ENCODE measurements at places on chromosomes 13 and 19.

- DNase-seq, result no peak
- H3K4me3 ChIP-seq, result no peak overlapping the region
- no peaks in the 10 kb centered on the region for H3K27me3 ChIP-seq
- H3K27ac ChIP-seq, result no peak overlapping the region
Measured at GRCh38 chr13:113843063-113843654, 20.7 kb downstream of the GAS6 start.

- no peaks in the 10 kb centered on the region for H3K27me3 ChIP-seq
- H3K4me3 ChIP-seq, result no peak overlapping the region
- no peak for DNase-seq
- no peaks in the 10 kb centered on the region for H3K4me1 ChIP-seq
- no peak overlapping the region for H3K27ac ChIP-seq
- H3K36me3 ChIP-seq, result no peaks in the 10 kb centered on the region
Measured at GRCh38 chr19:14391156-14391821, 10.0 kb downstream of the ADGRE5 start.

DNA sequence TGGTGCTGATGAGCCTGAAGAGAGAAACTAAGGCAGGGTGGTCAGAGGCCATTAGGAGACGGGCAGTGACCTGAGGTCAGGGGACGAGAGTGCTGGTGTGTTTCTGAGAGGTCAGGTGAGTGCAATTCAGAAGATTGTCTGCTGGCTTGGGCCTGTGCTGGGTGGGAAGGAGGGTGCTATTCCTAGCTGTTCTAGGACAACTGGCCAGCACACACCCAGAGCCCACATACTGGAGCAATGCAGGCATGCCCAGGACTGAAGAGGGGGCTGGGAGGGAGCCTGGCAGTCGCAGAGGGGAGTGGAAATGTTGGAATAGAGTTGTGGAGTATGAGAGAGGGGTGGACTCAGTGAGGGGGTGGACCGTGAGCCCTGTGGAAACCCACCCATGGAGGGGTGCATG lies 16.5 kb downstream of the ARHGEF7 start:
- H3K27ac ChIP-seq, result no peak overlapping the region
- H3K4me3 ChIP-seq, result no peak overlapping the region
- no peaks in the 10 kb centered on the region for H3K4me1 ChIP-seq
- H3K27me3 ChIP-seq, result peaks cover 67% of the 10 kb centered on the region
- no peak for DNase-seq
- no peaks in the 10 kb centered on the region for H3K36me3 ChIP-seq

- no peak for DNase-seq
- no peak overlapping the region for H3K4me3 ChIP-seq
- H3K36me3 ChIP-seq, result no peaks in the 10 kb centered on the region
- H3K27me3 ChIP-seq, result 0 out of 2 replicates have a peak, but pooled peaks cover 4% of the 10 kb centered on the region
- H3K27ac ChIP-seq, result no peak overlapping the region
Measured at GRCh38 chr13:30037766-30038165, 187.3 kb upstream of the UBL3 start.

DNA sequence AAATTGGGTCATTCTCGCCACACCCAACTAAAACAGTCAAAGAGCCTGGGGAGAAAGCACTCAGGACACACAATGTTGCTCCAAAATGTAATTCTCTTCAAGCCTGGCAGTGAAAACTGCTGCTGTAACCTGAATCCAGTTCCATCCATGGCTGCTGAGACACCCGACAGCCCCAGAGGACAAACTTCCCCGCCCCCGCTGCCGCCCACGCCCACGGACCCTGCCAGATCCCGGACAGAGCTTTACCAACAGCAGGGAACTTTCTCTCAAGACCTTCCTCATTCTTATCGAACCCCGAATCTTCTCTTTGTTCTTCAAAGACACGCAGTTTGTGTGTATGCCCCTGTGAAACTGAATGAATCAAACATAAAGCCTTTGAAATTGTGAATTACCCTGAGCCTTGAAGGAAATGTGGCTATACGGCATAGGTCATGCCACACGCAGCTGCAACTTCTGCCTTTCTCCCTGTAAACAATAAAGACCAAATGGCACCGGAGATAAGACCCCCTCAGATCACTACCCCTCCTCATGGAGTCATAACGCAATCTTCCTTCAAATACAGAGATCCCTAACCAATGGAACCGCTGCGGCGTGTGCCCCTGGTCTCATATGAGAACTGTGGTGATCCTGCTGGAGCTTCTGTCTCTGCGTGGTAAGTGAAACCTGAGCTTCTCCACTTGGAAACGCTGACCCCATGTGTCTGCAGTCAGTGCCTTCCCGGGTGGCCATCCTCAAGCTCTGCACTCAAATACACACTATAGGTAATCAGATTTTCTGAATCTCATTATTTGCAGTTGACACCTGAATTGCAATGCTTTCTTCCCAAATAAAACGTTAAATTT lies 4.8 kb upstream of the LAMP1 start:
- H3K4me3 ChIP-seq, result peak overlapping the region; percentile 50
- no peaks in the 10 kb centered on the region for H3K36me3 ChIP-seq

DNA sequence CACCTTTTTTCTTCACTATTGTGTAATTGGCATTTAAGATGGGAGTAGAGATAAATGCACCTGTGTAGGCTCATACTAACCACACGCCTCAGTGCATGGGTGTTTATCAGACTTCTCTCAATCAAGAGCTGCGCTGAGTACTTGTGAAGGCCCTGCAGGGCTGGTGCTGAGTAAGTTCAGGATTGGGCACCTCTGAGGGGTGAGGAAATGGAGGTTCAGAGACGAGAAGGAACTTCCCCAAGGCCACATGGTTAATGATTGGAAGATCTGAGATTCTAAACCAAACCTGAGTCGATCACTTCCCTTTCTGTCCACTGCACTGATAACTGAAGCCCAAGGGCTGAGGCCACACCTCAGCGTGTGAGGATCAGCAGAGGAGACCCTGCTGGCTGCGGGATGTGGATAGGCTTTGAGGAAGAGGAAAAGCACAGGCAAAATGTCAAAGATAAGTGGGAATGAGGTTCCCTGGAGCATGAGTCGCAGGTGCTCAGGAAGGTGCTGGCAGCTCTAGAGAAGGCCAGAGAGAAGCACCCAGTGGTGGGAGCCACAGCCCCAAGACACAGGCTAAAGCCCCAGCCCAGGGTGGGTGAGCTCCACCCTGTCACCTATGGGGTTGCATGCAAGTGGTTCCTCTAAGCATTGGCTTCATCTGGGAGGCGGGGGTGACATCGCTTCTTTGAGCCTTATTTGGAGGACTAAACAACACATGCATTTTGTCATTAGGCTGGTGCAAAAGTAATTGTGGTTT lies 32.3 kb upstream of the GJB6 start:
- H3K4me1 ChIP-seq, result 0 out of 2 replicates have a peak, but pooled peaks cover 4% of the 10 kb centered on the region
- H3K27me3 ChIP-seq, result no peaks in the 10 kb centered on the region
- no peak for DNase-seq
- H3K4me3 ChIP-seq, result no peak overlapping the region
- H3K27ac ChIP-seq, result no peak overlapping the region

DNA sequence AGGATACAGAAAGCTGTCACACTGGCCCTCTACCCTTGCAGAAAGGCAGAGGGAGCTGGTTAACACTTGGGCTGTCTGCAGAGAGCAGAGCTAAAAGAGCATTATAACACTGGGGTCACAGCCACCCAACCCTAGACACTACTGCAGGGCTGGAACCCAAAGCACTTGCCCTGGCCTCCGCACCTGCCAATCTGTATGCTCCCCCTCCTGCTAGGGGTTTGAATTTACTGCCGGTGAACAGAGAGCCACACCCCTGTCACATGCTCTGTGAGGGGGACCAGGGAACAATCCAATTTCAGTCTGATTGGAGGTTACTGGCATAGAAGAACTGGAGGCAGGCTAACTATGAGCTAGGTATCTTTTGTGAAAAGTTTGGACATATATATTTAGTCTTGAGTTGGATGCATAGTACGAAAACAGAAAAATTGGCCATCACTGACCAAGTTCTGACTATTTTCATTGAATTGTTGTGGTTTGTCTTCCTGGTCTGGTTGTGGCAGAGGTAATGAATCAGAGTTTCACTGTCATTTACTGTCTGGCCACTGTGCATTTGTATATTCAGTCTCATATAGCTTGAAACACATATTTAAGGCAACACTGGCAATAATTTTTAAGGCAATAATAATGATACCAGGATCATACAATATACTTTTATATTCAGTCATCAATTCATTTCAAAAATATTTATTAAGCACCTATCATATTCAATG lies 504.3 kb upstream of the ATXN8OS start:
- H3K4me3 ChIP-seq, result no peak overlapping the region
- no peaks in the 10 kb centered on the region for H3K27me3 ChIP-seq
- H3K4me1 ChIP-seq, result no peaks in the 10 kb centered on the region
- H3K36me3 ChIP-seq, result no peaks in the 10 kb centered on the region
- DNase-seq, result no peak
- H3K27ac ChIP-seq, result no peak overlapping the region

- H3K27me3 ChIP-seq, result no peaks in the 10 kb centered on the region
- no peak overlapping the region for H3K4me3 ChIP-seq
- H3K4me1 ChIP-seq, result no peaks in the 10 kb centered on the region
- no peak for DNase-seq
- no peaks in the 10 kb centered on the region for H3K36me3 ChIP-seq
- H3K27ac ChIP-seq, result no peak overlapping the region
Measured at GRCh38 chr13:67466569-67466968, 236.4 kb upstream of the PCDH9 start.

DNA sequence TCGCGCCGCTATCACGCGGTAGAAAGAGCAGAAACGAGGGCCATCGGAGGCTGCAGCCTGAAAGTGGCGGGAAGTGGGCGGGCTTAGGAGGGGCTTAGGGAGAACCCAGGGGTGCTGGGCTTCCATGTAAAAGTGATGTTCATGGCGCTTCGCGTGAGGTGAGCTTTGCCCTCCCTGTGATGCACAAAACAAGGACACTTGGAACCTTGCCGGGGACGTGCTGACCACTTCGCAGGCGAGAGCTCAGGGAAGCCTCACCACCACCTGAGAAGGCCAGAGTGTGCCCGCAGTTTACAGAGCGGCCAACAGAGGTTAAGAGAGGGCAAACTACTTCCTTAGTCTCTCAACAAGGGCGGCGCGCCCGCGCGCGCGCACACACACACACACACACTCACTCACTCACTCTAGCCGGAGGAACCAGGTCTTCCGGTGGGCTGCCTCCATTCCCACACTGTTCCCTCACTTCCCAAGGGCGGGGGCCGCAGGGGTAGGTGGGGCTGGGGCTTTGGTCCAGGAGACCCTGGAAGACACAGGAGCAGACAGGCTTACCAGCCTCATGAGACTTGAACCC lies 651 bp downstream of the GAPDHS start:
- H3K27me3 ChIP-seq, result no peaks in the 10 kb centered on the region
- no peak overlapping the region for H3K4me3 ChIP-seq
- H3K4me1 ChIP-seq, result 0 out of 2 replicates have a peak, but pooled peaks cover 5% of the 10 kb centered on the region
- no peaks in the 10 kb centered on the region for H3K36me3 ChIP-seq
- DNase-seq, result peak; percentile 34

- no peak for DNase-seq
- no peaks in the 10 kb centered on the region for H3K36me3 ChIP-seq
- no peak overlapping the region for H3K27ac ChIP-seq
- no peaks in the 10 kb centered on the region for H3K4me1 ChIP-seq
- no peaks in the 10 kb centered on the region for H3K27me3 ChIP-seq
Measured at GRCh38 chr13:62433660-62434059, 1018.0 kb upstream of the PCDH20 start.

DNA sequence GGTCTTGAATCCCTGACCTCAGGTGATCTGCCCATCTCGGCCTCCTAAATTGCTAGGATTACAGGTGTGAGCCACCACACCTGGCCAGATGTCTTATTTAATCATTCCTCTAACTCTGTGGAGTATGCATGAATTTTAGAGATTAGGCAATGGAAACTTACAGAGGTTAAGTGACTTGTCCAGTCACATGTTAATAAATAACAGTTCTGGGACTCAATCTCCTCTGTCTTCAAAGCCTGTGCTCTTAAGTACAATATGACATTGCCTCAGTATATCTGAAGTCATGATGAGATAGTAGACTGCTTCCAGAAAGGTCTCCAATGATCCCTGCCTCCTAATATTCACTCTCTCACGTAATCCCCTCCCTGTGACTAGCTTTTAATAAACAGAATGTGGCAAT lies 72.9 kb upstream of the TDRD3 start:
- DNase-seq, result no peak
- no peak overlapping the region for H3K4me3 ChIP-seq
- H3K36me3 ChIP-seq, result no peaks in the 10 kb centered on the region
- H3K27ac ChIP-seq, result no peak overlapping the region
- H3K4me1 ChIP-seq, result no peaks in the 10 kb centered on the region

GRCh38 chr13:32779119-32779518 lies 192.9 kb downstream of the PDS5B start:
- H3K36me3 ChIP-seq, result peaks cover 21% of the 10 kb centered on the region
- H3K27me3 ChIP-seq, result no peaks in the 10 kb centered on the region
- DNase-seq, result no peak
- H3K4me1 ChIP-seq, result no peaks in the 10 kb centered on the region

- H3K4me3 ChIP-seq, result no peak overlapping the region
- no peaks in the 10 kb centered on the region for H3K36me3 ChIP-seq
- DNase-seq, result no peak
- H3K27ac ChIP-seq, result no peak overlapping the region
- H3K4me1 ChIP-seq, result no peaks in the 10 kb centered on the region
- no peaks in the 10 kb centered on the region for H3K27me3 ChIP-seq
Measured at GRCh38 chr13:83485101-83485500, 397.2 kb downstream of the SLITRK1 start.

DNA sequence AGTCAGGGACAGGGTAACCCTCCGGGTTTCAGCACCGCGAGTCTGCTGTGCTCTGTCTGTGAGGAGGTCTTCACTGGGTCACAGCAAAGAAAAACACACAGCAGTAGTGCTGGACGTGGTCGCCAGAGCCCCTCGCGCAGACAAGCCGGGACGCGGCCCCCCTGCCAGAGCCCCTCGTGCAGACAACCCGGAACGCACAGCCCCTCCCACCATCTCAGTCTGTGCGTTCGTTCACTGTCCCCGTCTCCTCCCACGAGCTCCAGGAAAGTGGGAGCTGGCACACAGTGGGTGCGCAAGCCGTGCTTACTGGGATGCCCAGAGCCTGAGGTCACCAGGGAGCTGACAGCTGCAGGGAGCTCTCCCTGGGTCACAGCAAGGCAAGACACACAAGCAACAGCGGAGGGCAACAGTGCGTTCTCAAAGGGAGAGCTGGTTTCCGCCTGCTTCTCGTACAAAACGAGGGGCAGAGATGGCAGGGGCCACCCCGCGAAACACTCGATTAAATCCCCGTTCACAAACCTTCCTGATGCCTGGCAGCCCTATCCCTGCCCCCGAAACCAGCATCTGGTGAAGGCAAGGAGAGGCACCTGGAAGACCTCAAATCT lies 3.2 kb upstream of the PLPP2 start:
- no peak overlapping the region for H3K27ac ChIP-seq
- H3K4me1 ChIP-seq, result no peaks in the 10 kb centered on the region
- no peak overlapping the region for H3K4me3 ChIP-seq
- no peaks in the 10 kb centered on the region for H3K27me3 ChIP-seq
- no peaks in the 10 kb centered on the region for H3K36me3 ChIP-seq
- no peak for DNase-seq

- DNase-seq, result no peak
- H3K27me3 ChIP-seq, result no peaks in the 10 kb centered on the region
- H3K36me3 ChIP-seq, result peaks cover 1% of the 10 kb centered on the region
- H3K4me3 ChIP-seq, result no peak overlapping the region
Measured at GRCh38 chr13:101515504-101515903, 63.0 kb downstream of the ITGBL1 start.

Measured in PC-9 (cell line).